ENCODE measurements at places on chromosomes 5 and 9.
A peak's percentile ranks its signal among the peaks of the same experiment; 100 is the strongest.

- DNase-seq, result no peak
Observed at GRCh38 chr9:130296783-130297055, 31.2 kb downstream of the HMCN2 start.

- peak; percentile 63 for DNase-seq
Observed at GRCh38 chr5:180816608-180817534, 14.3 kb upstream of the MGAT1 start.

GRCh38 chr5:142736247-142736632 is 33.9 kb upstream of the ARHGAP26 start:
- no peak for DNase-seq

DNA sequence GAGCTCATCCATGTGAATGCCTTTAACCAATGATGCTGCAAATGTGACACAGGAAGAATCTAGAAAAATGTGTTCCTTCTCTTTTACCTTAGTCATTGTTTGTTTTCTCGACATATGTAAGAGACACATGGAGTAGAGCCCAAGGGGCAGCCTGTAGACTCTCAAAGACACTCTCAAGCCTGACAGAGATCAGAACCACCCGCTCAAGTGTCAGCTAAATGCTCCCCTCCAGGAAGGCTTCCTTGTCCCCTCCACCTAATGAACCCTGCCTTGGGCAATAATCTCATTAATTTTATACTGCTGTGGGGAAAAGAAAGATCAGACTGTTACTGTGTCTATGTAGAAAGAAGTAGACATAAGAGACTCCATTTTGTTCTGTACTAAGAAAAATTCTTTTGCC is 157.4 kb downstream of the MUSK start:
- no peak for DNase-seq

DNA sequence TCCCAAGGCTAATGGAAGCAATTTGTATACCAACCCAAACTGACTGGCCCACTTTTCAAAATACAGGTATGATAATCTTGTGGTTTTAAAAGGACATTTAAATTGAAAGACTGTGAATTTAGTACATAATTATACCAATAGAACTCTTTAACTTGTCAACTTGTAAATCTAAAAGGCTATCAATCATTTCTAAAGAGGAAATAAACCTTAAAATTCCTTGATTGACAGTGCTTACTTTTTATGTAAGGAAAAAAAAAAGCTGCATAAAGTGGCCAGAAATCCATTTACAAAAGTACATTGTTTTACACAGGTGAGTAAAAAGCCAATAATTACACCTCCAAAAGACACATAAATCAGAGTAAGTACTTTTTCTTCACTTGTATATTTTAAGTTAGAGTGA is 367.4 kb downstream of the EBF1 start:
- no peak for DNase-seq

DNA sequence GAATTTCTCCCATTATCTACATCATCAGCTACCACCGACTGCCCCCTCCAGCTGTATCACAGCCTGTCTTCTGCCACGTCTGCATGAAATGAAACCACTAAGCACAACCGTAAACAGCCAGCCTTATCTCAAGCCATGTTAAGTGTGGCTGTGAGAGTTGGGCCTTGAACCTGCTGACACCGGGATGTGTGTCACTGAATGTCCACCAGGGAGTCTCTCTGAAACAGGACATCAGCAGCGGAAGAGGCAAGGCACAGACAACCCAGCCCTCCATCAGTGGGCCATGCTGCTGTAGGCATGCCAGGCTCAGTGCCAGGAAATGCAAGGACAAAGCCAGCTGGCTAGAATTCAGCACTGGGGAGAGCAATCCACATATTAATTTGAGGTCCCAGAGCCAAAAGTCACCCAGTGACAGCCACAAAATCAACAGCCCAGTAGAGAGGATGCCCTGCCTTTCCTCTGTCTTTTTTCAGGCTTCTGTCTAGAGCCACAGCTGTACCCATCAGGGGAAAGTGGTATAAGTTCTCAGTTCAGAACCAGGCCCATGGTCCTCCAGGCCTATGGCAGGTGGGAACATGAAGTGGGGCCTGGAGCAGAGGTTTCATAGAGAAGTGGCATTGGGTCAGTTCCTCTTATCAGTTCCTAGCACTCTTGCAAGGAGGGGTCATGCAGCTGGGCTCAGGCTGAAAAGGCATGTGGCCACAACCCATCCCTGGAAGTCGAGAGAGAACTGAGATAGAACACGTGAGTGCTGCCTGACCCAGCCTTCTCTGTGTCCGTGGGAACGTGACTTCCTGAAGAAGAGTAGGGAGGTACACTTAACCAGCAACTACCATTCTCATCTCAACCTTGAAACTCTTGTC is 199.4 kb downstream of the ESM1 start:
- DNase-seq, result peak; percentile 70

GRCh38 chr5:138824924-138825863 is 49.9 kb downstream of the LRRTM2 start:
- DNase-seq, result no peak

- DNase-seq, result no peak
Observed at GRCh38 chr5:172837640-172838039, 3.6 kb downstream of the ERGIC1 start.

- DNase-seq, result no peak
Observed at GRCh38 chr5:175747539-175748060, 89.7 kb downstream of the HRH2 start.

All from tibial artery (tissue), 4 donors.